Stimulated activated CD4-positive, alpha-beta T cell treated with anti-CD3 and anti-CD28 coated beads, Interleukin-4, amount 100 ng/mL, for 48 hours (primary cell): ENCODE measurements at places on chromosomes 3 and 15.

DNA sequence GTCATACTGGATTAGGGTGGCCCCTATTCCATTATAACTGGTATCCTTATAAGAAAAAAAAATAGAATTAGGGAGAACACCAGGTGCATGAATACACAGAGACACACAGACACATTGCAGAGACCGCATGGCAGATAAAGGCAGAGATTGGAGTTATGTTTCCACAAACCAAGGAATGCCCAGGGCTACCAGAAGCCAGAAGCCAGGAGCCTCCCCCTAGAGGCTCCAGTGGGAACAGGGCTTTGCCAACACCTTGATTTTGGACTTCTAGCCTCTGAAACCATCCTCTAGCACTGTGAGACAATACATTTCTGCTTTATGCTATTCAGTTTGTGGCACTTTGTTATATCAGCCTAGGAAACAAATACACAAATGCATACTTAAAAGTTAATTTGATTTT, 10.4 kb downstream of the GOLM2 start:
- no peak for DNase-seq

- no peak for DNase-seq
These were observed 14.4 kb downstream of the HES1 start for GRCh38 chr3:194150252-194150934.

DNA sequence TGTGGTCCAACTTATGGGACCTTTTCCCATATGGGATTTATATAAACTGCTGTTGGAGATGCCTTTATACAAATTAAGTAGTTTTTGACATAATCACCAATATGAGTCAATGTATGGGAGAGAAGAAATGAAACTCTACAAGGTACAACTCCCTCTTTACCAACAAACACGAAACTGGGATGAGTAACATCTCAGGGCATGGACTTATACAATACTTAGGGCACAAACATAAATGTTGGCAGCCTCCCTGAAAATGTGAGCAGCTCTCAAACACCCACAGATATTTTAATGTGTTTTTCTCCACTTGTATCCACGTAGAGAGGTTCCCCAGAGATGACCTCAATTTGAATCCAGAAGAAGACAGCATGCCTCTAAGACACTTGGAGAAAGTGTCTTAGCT, 161.6 kb downstream of the MAGI1 start:
- DNase-seq = no peak

DNA sequence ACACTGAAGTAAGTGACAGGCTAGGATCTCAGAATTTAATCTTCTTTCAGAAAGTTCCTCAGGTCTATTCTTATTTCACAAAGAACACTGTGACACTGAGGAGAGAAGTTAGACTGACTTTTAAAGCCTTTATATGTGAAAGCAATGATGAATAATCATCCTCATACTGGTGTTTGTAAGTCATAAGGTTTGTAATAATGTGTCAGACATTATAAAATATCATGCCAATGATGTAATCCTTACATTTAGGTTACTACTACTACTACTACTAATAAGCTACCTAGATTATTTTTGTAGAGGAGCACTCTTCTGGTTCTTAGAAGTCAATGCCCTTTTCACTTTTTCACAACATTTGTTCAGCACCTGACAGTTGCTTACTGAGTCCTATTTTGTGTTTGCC, 33.4 kb downstream of the FANCD2OS start:
- DNase-seq = no peak

DNA sequence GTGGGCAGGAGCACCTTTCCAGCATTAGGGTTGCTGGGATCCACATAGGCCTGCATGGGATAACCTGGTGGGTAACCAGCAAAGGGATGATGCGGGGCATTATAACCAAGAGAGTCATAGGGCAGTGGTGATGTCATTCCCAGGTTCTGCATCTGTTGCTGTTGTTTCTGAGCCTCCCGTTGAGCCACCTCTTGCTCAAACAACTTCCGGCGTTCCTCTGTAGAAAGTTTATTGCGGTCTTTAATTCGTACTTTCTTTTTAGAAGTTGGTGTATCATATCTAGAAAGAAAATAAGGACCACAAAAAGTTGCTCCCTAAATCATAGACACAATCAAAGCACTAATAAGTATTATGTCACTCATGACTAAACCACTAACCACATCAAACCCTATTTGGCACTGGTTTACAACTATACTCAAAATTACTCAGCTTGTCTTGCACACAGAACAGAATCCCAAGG, 77.8 kb downstream of the NBEAL2 start:
- peak; percentile 37 for DNase-seq

DNA sequence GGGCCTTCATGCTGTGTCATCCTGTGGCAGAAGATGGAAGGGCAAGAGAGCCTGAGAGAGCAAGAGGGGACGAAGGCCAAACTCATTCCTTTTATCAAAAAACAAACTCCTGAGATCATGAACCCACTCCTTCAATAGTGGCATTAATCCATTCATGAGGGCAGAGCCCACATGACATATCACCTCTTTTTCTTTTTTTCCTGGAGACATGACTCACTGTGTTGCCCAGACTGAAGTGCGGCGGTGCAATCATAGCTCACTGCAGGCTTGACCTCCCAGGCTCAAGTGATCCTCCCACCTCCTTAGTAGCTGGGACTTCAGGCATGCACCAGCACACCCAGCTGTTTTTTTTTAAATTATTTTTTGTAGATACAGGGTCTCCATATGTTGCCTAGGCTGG, 92.0 kb upstream of the RNU6-1 start:
- DNase-seq = no peak

DNA sequence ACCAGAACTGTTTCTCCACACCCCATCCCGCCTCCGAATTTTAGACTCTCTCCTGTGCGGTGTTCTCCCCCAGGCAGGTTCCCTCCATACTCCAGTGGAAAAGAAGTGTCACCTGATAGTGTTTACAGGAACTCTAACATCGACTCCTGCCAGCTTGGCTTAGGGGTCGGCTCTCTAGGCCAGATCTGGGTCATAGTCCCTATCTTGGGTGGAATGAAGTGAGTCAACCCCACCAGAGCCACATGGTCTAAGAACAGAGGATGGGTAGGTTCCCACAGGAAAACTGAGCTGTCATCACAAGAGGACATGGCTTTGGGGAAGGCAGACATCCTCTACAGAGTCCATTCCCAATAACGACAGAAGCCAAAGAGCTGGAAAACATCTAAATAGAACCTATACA, 5.9 kb downstream of the BCL2L10 start:
- no peak for DNase-seq
